ENCODE measurements at places on chromosomes 11 and 22.

- no peak for DNase-seq
These were observed 246.9 kb upstream of the LUZP2 start for GRCh38 chr11:24249921-24250320.

GRCh38 chr11:7435176-7435575 lies 50.1 kb upstream of the OLFML1 start:
- DNase-seq = no peak

- DNase-seq = no peak
These were observed 978 bp upstream of the ANKRD13D start for GRCh38 chr11:67288198-67288451.

DNA sequence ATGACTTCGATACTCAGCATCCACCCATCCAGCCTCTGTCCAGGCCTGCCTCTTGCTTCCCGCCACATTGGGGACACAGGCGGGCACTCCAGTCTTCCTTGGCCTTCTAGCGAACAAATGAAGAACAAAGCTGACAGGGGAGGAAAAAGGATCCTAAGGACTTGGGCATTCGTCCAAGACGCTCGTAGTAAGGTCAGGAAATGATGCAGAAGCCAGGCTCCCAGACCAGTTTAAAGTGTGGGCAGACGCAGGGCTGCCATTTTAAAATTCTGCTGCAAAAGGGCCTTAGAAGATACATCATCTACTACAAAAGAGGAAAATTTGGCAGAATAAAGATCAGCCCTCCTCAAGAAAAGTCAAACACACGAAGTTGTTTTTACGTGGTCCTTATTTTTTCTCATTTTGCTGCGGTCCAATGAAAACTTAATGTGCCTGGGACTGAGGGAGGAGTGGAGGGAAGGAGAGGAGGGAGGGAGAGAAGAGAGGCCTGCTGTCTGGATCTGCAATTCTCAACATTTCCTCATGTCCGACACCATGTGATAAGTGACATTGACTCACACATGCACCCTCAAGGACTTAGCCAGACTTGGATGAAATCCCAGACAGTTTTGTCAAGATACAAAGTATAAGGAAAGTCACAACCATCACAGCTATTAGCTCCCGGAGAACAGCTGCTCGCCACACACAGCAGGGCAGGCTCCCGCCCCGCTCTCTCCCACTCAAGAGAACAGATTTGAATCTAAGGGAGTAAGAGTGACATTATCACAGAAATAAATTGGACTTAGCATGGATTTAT lies 5.7 kb downstream of the DNAL4 start:
- peak; percentile 89 for DNase-seq
